ENCODE measurements at places on chromosomes 12 and 14.

DNA sequence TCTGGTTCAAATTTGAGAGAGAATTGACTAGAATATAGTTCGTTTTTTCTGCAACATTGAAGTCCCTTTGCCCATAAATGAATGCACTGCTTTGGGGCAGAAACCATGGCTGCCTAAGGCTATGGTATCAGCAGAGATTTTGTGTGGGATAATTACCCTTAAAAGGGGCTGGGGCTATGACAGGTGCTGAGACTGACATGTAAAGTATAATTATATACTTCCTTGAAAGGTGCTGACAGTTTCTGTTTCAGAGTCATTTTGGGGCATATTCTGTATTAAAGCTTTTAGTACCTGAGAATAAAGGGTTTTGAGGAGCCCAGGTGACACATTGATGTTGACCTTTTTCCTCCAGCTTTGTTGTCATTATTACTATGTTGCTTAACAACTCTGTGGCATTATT is 150.3 kb upstream of the PTPRQ start:
- H3K27me3 ChIP-seq = no peaks in the 10 kb centered on the region
- no peak overlapping the region for H3K27ac ChIP-seq
- H3K4me1 ChIP-seq = no peaks in the 10 kb centered on the region

GRCh38 chr12:6072302-6072752 is 52.1 kb downstream of the VWF start:
- no peaks in the 10 kb centered on the region for H3K27me3 ChIP-seq
- no peaks in the 10 kb centered on the region for H3K36me3 ChIP-seq
- H3K27ac ChIP-seq = no peak overlapping the region
- no peaks in the 10 kb centered on the region for H3K4me1 ChIP-seq

- H3K27ac ChIP-seq = no peak overlapping the region
- H3K27me3 ChIP-seq = no peaks in the 10 kb centered on the region
- no peak for DNase-seq
- no peak overlapping the region for H3K4me3 ChIP-seq
- no peaks in the 10 kb centered on the region for H3K4me1 ChIP-seq
- H3K36me3 ChIP-seq = no peaks in the 10 kb centered on the region
Measured at GRCh38 chr12:46998811-46999368, 80.5 kb upstream of the PCED1B start.

- no peak overlapping the region for H3K27ac ChIP-seq
- no peaks in the 10 kb centered on the region for H3K4me1 ChIP-seq
- H3K27me3 ChIP-seq = no peaks in the 10 kb centered on the region
- DNase-seq = no peak
Measured at GRCh38 chr12:116314477-116314876, 37.0 kb upstream of the MED13L start.

DNA sequence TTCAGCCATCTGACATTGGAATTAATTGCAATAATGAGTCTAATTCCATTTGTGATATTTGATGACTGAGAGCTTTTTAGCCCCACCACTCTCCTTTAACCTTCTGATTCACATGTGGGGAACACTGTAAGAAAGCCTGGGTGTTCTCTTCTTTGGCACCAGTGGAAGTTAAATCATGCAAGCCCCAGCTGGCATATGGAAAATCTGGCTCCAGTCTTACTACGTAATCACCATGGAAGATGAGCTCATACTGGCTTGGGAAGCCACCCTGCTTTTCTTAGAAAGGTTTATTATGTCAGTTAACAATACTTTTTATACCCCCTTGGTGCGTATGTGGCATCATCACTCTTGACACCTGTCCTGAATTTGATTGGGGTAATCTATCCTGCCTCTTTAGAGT is 479.3 kb downstream of the SLC16A7 start:
- no peaks in the 10 kb centered on the region for H3K36me3 ChIP-seq
- no peak for DNase-seq
- H3K4me3 ChIP-seq = no peak overlapping the region
- no peaks in the 10 kb centered on the region for H3K27me3 ChIP-seq
- H3K4me1 ChIP-seq = no peaks in the 10 kb centered on the region

DNA sequence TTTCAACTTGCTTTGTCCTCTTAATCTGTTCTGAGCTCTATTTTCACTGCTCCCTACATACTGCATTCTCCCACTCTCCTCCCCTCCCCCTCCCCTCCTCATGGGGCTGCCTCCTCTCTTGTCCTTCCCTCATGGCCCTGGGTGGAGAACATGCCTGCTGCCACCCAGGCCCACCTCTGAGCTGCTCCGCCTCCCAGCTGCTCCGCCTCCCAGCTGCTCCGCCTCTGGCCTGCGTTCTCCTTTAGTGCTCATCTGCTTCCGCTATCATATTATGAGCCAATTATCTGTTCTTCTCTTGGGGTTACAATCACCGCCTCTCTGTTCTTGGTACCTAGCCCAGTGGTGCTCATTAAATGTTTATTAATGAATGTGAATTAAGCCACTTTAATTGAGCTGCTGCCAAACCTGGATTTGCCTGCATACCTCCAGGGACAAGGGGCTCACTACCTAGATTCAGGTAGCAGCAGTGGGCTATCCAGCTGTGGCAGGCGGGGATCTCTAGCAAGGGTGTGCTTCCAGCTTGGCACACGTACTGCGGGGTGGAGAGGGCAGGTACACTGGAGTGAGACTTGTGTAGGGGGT is 32.0 kb upstream of the FAM181A start:
- H3K27ac ChIP-seq = no peak overlapping the region
- peak; percentile 80 for DNase-seq

- no peak overlapping the region for H3K27ac ChIP-seq
- no peaks in the 10 kb centered on the region for H3K4me1 ChIP-seq
- peak; percentile 84 for DNase-seq
- peak overlapping the region; percentile 72 for H3K4me3 ChIP-seq
Measured at GRCh38 chr12:96985515-96986362, 78.7 kb downstream of the NEDD1 start.

DNA sequence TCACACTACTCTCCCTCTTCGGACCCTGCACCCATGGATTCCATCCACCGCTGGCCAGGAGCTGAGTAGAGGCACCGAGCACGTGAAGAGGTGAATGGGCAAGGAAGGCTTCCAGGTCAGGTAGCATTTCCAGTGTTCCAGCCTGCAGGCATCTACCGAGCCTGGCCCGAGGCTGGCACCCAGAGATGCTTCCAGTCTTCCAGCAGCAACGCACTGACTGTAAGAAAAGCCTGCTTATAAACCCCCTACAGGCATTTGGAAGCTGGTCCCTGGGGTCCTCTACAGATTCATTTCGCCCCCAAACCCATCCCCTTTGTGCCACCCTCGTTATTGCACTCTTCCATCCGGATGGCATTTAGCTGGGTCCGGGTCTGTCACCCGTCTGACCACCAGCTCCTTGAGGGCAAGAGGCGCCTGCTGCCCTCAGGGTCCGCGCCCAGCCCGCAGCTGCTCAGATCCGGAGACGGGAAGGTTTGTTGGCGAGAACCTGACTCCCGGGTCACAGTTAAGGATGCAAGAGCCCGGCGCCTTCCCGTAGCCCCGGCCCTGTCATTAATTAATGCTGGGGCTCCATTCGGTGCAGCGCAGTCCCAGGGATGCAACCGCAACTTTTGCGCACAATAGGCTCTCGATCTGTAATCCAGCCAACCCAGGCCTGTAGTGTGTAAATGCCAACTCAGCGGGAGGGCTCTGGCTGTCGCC is 614 bp upstream of the MARK3 start:
- no peaks in the 10 kb centered on the region for H3K27me3 ChIP-seq
- peaks cover 5% of the 10 kb centered on the region for H3K36me3 ChIP-seq
- peak overlapping the region; percentile 89 for H3K4me3 ChIP-seq
- no peak overlapping the region for H3K27ac ChIP-seq
- H3K4me1 ChIP-seq = no peaks in the 10 kb centered on the region
- DNase-seq = no peak

Measured in H9 (cell line).